ENCODE measurements at places on chromosomes 5 and 9. TPM values are rescaled to one million over a fixed set of nuclear protein-coding genes. Genes with fewer than 3 reads are reported as not detected.

Gene NKD2
- total RNA-seq: 0.20 TPM

Gene EIF4E1B
- total RNA-seq: not detected

Gene PCDHA1
- not detected for total RNA-seq

Gene PCDHA4
- total RNA-seq: under 0.01 TPM

All from subcutaneous preadipocyte (primary cell).